Thoracic aorta (tissue), 2 donors: ENCODE measurements at places on chromosomes 5 and 9. TPM values are rescaled to one million over a fixed set of nuclear protein-coding genes. Genes with fewer than 3 reads are reported as not detected.
A peak's percentile ranks its signal among the peaks of the same experiment; 100 is the strongest.

SPATA6L gene
- total RNA-seq, result 2.4 TPM

SLC34A3 gene
- total RNA-seq, result not detected

PLAC8L1 gene
- total RNA-seq, result not detected

FIBCD1 gene
- total RNA-seq, result not detected

PRUNE2 gene
- total RNA-seq, result 360 TPM

DNA sequence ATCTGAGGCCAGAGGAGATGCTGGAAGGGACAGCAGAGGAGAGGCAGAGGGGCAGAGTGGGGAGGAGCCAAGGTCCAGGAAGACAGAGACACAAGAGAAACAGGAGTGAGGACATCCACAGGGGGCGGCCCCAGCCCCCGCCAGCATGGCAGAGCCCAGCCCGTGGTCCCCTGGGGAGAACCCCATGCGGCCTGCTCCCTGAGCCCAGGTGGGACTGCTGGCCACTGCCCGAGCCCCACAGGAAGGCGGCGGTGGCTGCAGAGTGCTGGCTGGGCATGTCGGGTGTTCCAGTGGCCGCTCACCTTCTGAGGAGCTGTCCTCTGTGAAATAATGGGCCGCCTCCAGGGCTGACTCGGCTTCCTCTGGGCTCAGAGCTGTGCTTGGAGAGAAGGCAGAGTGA lies 8.9 kb upstream of the MRNIP start:
- no peak overlapping the region for H3K4me3 ChIP-seq
- peaks cover 64% of the 10 kb centered on the region for H3K36me3 ChIP-seq
- no peak for DNase-seq
- H3K27ac ChIP-seq, result no peak overlapping the region
- H3K4me1 ChIP-seq, result no peaks in the 10 kb centered on the region

DNA sequence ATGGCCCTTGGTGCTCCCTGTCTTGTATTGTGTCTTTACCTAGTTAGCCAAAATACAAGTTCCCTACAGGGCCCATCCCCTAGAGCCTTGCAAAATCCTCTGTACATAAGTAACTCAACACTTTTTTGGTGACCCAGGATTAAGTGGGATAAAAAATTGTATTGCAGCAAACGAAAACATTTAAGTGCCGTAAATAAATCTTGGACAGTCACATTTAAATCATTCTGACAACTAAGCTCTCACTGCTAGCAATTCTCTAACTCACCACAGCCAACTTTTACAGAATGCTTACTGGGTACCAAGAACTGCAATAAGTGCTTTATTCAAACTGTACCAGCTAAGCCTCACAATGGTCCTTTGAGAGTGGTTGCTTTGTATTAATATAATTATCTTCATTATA lies 56.6 kb downstream of the GNAQ start:
- DNase-seq, result no peak
- no peak overlapping the region for H3K4me3 ChIP-seq
- no peaks in the 10 kb centered on the region for H3K27me3 ChIP-seq
- H3K36me3 ChIP-seq, result no peaks in the 10 kb centered on the region
- H3K27ac ChIP-seq, result no peak overlapping the region

DNA sequence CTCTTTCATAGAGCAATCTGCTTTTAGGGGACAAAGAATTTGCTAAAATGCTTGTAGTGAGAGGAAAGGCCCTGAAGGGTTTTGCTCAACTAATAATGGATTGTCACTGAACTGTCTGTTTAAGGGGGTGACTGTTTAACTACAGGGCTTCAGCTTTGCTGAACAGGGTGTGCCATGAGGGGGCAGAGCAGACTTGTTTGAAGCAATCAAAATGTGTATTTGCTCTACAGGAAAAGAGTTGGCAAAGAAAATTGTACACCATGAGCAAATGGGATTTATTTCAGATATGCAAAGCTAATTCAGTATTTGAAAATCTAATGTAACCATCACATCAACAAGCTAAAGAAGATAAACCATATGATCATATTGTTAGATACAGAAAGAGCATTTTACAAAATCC lies 154.3 kb downstream of the GABRG2 start:
- no peak overlapping the region for H3K4me3 ChIP-seq
- no peak for DNase-seq
- H3K27me3 ChIP-seq, result no peaks in the 10 kb centered on the region
- no peaks in the 10 kb centered on the region for H3K4me1 ChIP-seq
- H3K27ac ChIP-seq, result no peak overlapping the region

GRCh38 chr9:4262735-4263141 lies 37.1 kb downstream of the GLIS3 start:
- DNase-seq, result no peak
- no peak overlapping the region for H3K27ac ChIP-seq
- no peaks in the 10 kb centered on the region for H3K27me3 ChIP-seq
- H3K36me3 ChIP-seq, result no peaks in the 10 kb centered on the region
- no peak overlapping the region for H3K4me3 ChIP-seq
- H3K4me1 ChIP-seq, result peaks cover 7% of the 10 kb centered on the region

DNA sequence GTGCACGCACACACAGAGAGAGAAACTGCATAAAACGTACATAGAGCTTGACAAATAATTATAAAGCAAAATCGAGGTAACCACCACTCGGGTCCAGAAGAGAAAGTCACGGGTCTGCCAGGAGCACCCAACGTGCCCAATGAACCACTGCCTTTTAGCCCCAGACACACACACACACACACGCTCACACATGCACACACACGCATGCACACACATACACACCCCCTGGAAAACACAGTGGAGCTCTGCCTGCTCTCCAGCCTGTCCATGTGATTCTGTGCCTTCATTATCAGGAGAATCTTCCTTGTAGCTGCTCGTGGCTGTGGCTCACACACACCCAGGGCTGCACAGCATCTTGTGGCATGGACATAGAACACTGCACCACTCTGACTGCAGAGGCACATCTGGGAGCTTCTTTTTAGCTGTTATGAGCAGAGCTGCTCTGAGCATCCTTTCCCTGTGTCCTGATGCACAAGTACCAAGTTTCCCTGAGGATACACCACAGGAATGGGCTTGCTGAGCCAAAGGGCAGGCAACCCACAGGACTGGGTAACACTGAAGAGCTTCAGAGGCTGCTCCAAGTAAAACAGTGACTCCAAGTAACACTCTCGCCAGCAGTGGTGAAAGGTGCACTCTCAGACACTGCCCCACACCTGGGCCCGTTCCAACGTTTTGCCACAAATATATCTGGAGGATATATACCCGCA lies 58.9 kb downstream of the CAMSAP1 start:
- no peak overlapping the region for H3K4me3 ChIP-seq
- no peak for DNase-seq
- no peak overlapping the region for H3K27ac ChIP-seq
- no peaks in the 10 kb centered on the region for H3K27me3 ChIP-seq
- peaks cover 3% of the 10 kb centered on the region for H3K36me3 ChIP-seq

GRCh38 chr9:37994639-37995347 lies 74.2 kb downstream of the SHB start:
- no peaks in the 10 kb centered on the region for H3K27me3 ChIP-seq
- H3K4me3 ChIP-seq, result no peak overlapping the region
- peaks cover 25% of the 10 kb centered on the region for H3K4me1 ChIP-seq
- DNase-seq, result no peak
- H3K36me3 ChIP-seq, result no peaks in the 10 kb centered on the region

DNA sequence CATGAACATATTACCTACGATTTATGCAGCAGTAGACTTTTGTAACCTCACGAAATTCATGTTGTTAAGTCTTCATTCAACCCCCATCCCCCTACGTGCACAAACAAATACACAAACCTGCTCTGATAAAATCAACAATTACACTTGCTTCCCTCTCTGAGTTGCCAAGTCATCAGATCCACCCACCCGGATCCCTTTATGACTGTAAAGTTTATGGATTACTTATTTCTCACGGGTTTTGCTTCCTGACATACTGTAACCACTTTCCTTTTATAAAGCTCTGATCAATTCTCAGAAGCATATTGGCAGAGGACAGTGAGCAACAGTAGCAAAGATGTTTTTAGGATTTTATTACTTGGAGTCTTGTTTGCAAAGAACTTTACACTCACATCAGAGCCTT lies 70.5 kb downstream of the MLLT3 start:
- H3K27ac ChIP-seq, result no peak overlapping the region
- H3K27me3 ChIP-seq, result no peaks in the 10 kb centered on the region
- no peaks in the 10 kb centered on the region for H3K36me3 ChIP-seq

- H3K4me3 ChIP-seq, result no peak overlapping the region
- H3K27ac ChIP-seq, result peak overlapping the region; percentile 96
- H3K4me1 ChIP-seq, result peaks cover 20% of the 10 kb centered on the region
- no peaks in the 10 kb centered on the region for H3K27me3 ChIP-seq
Observed at GRCh38 chr5:149424371-149425315, 45.6 kb upstream of the IL17B start.

- no peak for DNase-seq
- no peaks in the 10 kb centered on the region for H3K36me3 ChIP-seq
- no peak overlapping the region for H3K4me3 ChIP-seq
- no peaks in the 10 kb centered on the region for H3K4me1 ChIP-seq
- no peak overlapping the region for H3K27ac ChIP-seq
- no peaks in the 10 kb centered on the region for H3K27me3 ChIP-seq
Observed at GRCh38 chr9:90640361-90640760, 2.3 kb downstream of the DIRAS2 start.

DNA sequence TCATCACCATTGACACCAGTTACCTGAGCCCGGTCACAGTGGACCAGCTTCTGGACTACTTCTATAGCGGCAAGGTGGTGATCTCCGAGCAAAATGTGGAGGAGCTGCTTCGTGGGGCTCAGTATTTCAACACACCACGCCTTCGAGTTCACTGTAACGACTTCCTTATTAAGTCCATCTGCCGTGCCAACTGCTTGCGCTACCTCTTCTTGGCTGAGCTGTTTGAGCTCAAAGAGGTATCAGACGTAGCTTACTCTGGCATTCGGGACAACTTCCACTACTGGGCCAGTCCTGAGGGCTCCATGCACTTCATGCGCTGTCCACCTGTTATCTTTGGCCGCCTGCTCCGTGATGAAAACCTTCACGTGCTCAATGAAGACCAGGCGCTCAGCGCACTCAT lies 520 bp downstream of the CCIN start:
- no peak for DNase-seq
- peaks cover 11% of the 10 kb centered on the region for H3K4me1 ChIP-seq
- no peaks in the 10 kb centered on the region for H3K36me3 ChIP-seq
- H3K27me3 ChIP-seq, result no peaks in the 10 kb centered on the region

GRCh38 chr9:19379697-19380046 lies 364 bp downstream of the RPS6 start:
- H3K27ac ChIP-seq, result peak overlapping the region; percentile 85
- no peaks in the 10 kb centered on the region for H3K27me3 ChIP-seq
- H3K36me3 ChIP-seq, result peaks cover 30% of the 10 kb centered on the region
- DNase-seq, result no peak
- H3K4me1 ChIP-seq, result peaks cover 14% of the 10 kb centered on the region

DNA sequence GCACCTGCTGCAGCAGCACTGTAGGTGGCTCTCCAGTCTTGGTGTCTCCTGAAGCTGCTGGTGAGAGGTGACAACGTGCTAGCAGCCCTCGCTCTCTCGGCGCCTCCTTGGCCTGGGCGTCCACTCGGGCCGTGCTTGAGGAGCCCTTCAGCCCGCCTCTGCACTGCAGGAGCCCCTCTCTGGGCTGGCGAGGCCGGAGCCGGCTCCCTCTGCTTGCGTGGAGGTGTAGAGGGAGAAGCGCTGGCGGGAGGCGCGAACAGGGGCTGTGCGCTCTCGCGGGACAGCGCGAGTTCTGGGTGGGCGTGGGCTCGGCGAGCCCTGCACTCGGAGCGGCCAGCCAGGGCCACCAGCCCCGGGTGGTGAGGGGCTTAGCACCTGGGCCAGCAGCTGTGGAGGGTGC lies 62.2 kb upstream of the CNOT6 start:
- no peak overlapping the region for H3K27ac ChIP-seq
- no peak for DNase-seq
- no peak overlapping the region for H3K4me3 ChIP-seq
- H3K27me3 ChIP-seq, result no peaks in the 10 kb centered on the region
- no peaks in the 10 kb centered on the region for H3K36me3 ChIP-seq

- no peak overlapping the region for H3K4me3 ChIP-seq
- DNase-seq, result no peak
- no peaks in the 10 kb centered on the region for H3K36me3 ChIP-seq
- H3K4me1 ChIP-seq, result no peaks in the 10 kb centered on the region
- no peak overlapping the region for H3K27ac ChIP-seq
- no peaks in the 10 kb centered on the region for H3K27me3 ChIP-seq
Observed at GRCh38 chr5:115349001-115349817, 52.8 kb upstream of the CCDC112 start.
